ENCODE measurements at places on chromosomes 6 and 20. TPM values are rescaled to one million over a fixed set of nuclear protein-coding genes. Genes with fewer than 3 reads are reported as not detected.

Gene TSPO2
- total RNA-seq, result not detected

Gene BCAS1
- total RNA-seq, result not detected

Gene THBS2
- 441 TPM for total RNA-seq

Gene ADA
- 5.7 TPM for total RNA-seq

Gene ABRACL
- total RNA-seq, result 65.9 TPM

Gene FABP7
- 0.16 TPM for total RNA-seq
